ENCODE measurements at places on chromosomes 16 and 17.
A peak's percentile ranks its signal among the peaks of the same experiment; 100 is the strongest.

GRCh38 chr16:22665048-22665797 is 148.7 kb upstream of the HS3ST2 start:
- no peak for DNase-seq

DNA sequence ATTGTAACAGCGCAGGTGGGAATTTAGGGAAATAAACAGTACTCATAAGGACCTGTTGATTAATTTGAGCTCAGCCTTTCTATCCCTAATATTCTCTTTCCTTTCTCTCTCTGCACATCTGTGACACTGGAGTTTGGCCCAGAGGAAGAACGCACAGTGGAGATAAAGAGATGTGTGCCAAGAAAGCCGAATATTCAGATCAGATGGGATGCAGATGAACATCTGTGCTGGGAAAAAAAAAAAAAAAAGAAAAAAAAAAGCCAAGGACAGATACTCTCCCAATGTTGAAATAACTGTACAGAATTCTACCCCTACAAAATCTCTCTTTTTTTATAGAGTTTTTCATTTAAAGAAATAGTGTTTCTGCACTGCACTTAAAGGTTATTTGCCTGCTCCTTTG is 485.4 kb downstream of the KCNJ2 start:
- DNase-seq = no peak

DNA sequence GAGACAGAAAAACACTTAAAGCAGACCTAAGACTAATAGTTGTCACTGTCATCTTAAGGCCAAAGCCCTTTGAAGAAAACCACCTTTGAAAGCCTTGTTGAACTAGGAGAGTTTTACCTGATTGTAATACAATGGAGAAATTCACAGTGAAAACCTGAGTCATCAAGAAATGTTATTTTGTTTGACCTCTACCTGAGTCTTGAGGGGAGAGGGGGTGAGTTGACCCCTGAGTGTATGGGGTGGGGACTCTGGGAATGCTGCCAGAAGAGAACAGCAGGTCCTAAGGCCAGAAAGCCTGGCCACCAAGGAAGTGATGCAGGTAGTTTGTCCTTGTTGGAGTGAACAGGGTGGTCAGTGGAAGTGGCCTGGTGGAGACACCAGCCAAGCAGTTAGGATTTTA is 204.3 kb downstream of the SPECC1 start:
- DNase-seq = no peak

DNA sequence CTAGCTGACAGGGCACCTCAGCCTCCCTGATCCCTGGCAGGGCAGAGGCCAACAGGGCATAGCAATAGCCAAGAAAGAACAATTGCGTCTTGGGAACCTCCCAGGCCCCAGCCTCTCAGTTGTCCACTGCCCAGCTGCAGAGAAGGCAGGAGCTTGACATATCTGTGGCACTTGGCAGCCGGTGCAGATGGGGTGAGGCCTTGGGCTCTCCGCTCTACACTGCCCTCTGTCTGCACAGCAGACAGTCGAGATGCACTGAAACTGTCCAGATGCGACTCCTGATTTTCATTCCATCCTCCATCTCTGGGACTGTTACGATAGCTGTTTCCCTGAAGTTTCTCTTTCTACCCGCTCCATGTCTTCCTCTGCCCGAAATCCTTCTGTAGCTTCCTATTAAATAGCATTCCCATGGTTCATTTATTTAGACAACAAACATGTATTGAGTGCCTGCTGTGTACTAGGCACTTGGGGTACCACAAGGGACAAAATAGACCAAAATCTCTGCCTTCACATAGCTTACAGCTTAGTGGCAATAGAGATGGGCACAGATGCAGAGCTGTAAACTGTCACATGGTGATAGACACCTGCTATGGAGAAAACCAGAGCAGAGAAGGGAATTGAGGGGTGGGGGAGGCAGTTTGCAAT is 3.3 kb downstream of the POLR3E start:
- no peak for DNase-seq

DNA sequence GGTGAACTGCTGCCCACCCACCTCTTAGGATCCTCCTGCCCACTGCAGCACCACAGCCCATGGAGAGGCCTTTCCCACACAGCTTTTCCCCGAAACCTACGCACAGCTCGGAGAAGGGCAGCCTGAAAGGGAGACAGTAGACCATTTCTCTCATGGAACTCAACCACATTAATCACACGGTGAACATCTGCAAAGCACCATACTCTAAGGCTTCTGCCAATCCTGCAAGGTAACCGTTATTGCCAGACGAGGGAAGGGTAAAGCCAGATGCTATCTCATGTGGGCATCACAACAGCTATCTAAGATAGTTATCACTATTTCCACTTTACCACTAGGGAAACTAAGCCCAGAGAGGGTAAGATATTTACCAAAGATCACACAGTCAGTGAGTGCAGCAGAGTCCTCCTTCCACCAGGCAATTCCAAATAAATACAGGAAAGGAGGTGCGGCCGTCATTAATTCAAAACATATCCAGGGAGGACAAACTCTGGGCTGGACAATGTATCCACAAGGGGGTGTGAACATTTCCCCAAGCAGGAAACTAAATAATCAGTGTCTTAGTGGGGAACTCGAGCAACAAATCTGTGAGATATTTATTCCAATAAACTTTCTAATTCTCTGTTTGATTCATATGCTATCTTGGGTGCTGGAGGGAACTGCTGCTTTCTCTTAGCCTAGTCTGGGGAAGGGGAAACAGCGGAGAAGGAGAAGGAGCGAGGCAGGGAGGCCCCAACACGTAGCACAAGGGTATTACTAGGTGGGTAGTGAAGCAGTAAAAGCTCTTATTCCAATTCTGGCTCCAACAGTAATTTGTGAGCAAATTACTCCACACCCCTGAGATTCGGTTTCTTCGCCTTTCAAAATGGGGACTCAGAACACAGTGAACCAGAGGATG is 723 bp downstream of the TMEM186 start:
- no peak for DNase-seq

GRCh38 chr16:83298541-83298940 is 509.2 kb upstream of the HSBP1 start:
- no peak for DNase-seq

GRCh38 chr17:6661464-6661848 is 9.9 kb downstream of the C17orf100 start:
- no peak for DNase-seq

GRCh38 chr16:54313789-54314188 is 27.2 kb upstream of the IRX3 start:
- DNase-seq = no peak

DNA sequence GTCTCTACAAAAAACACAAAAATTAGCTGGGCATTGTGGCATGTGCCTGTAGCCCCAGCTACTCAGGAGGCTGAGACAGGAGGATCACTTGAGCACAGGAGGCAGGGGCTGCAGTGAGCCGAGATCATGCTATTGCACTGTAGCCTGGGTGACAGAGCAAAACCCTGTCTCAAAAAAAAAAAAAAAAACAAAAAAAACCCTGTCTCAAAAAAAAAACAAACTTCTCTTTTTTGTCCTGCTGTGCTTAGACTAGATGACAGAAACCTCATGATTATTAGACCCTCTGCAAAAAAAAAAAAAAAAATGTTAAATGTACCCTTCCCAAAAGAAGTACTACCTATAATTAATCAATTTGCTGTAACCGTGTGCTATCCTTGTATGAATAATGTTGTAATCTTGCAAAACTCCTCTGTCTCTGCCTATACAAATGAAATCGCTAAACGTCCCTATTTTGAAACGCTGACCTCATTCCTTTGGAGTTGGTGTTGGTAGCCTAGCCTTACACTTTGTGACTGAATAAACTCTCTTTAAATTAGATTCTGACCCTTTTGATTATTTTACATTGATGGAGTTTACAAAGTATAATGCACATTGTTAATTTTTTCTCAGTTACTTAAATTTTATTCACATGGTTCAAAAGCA is 13.6 kb upstream of the DHRS7B start:
- DNase-seq = no peak

GRCh38 chr16:9780831-9781230 is 401.4 kb downstream of the GRIN2A start:
- no peak for DNase-seq

GRCh38 chr17:48908853-48909394 is 717 bp downstream of the UBE2Z start:
- peak; percentile 82 for DNase-seq

GRCh38 chr17:30433514-30433913 is 43.7 kb upstream of the GOSR1 start:
- DNase-seq = no peak

DNA sequence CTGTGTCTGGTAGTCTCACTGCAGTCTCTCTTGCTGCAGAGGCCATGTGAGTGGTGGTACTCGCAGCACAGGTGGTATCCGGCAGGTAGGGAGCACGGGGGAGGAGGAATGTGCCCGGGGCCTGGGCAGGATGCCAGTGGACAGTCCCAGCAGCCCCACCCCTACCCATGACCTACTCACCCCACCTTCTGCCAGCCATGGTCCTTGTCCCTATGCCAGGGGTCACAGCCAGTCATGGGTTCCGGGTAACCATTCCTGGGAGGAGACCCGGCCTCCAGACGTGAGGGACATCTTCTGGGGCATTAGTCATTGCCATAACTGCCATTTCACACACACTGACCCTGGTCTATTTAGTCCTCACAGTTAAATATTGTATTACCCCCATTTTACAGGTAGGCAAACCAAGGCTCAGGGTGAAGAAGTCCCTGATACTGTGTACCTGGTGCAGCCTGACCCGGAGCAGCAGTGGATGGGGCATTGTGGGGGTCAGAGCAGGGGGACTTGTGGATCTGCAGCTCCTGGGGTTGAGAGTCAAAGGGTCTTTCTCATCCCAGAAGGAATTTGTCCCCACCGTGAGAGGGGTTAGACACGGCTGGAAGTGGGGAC is 58.8 kb upstream of the TAC4 start:
- DNase-seq = no peak

GRCh38 chr17:21125862-21126261 is 902 bp upstream of the DHRS7B start:
- DNase-seq = no peak

DNA sequence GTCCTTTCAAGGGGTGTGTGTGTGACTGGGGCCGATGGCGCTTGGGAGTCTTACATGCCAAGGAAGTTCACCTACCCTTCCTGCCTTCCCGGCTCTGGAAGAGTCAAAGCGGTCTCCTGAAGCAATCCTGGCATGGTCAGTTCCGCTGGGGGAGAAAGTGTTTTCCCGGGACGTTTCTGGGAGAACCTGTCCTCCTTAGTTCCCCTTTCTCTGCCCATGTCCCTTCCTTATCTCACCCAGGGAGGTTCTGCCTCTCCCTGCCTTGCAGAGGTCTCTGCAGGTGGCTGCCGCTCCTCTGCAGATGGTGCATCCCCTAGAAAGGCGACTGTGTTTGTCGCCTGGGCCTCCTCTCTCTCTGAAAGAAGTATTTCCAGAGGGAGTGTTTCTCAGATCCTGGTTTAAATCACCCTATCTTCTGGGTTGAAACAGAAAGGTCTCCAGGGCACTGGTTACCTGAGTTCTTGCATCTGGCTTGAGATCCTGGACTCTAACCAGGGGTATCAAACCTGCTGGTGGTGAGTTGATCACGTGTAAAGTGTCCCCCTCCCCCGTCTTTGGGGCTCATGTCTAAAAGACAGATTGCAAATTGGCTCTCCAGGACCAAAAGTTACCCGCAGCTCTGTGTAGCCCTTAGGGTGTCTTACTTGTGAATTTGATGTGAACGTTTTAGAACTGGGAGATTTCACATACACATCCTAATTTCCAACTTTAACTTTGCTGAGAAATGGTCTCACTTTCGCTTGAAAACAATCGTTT is 1.9 kb downstream of the PRKCB start:
- DNase-seq = no peak

DNA sequence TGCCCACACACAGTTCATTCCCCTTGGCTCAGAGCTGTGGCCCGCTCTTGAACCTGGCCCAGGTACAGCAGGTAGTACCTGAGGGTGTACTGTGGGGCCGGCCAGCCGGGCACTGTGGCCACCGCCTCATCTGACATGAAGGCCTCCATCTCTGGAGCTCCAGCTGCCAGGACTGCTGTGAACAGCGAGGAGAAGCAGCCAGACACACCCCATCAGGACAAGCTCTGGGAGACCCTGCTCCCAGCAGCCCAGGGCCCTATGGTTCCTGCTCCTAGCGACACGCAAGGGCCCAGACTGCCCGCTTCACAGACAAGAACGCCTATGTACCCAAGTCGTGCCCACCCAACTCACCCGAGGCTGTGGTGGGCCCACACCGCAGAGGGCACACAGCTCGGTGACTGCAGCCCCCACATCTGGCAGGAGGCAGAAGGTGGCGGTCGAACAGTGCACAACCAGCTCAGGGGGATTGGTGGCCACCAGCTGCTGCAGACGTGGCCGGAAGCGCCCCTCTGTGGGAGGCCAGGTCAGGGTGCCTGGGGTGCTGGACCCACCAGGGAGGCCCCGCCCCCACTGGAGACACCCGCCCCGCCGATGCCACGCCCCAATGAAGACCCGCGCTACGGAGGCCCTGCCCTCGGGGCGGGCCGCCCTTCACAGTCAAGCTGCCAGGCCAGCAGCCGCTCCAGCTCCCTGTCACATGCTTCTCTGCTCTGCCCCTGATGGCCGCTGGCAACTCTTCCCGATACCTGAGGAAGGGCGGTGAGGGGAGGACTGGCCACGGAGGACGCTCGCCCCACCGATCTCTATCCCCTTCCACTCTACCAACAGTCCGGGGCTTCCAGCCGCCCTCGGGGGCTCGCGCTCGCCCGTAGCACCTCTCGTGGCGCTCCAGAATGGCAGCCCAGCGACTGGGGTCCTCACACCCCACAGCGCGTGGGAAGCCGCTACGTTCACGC is 1.1 kb upstream of the STUB1 start:
- peak; percentile 53 for DNase-seq

DNA sequence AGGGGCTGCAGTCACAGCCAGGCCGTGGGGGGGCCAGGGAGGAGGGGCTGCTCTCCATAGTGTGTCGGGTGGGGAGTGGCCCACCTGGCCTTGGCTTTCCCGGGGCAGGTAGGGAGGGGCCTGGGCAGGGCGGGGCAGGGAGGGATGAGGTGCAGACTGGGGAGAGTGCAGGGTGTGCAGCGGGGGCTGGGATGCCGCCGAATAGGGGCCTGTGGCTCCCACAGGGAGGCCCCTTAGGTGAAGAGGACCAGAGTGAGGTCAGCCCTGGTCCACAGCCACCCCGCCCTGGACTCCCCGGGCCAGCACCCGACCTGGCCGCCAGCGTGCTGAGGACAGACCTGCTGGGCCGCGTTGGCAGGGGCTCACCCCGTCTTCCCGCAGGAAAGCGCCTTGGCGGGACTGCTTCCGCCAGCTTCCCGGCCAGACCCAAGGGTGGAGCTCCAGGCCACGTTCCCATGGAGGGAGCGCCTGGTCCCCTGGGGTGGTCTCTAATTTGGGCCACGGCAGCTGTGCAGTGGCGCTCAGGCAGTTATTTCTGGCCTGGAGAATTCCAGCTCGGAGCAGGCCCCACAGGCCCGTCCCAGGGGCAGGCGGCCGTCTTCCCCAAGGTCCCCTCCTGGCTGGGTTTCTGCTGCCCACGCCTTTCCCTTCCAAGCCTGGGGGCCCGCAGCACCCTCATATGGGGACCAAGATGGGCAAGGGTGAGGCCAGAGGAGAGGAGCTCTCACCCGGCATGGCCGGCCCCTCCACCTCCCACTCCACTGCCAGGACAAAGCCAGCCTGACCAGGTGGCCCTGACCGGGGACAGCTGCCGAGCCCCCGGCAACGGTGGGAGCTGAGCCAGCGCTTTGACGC is 27.9 kb downstream of the CACNA1H start:
- DNase-seq = no peak

Measured in progenitor cell of endocrine pancreas (in vitro differentiated cells).